ENCODE measurements at places on chromosomes 4 and X.

- DNase-seq, result peak; percentile 51
These were observed 22.6 kb upstream of the RBBP7 start for GRCh38 chrX:16892504-16893362.

DNA sequence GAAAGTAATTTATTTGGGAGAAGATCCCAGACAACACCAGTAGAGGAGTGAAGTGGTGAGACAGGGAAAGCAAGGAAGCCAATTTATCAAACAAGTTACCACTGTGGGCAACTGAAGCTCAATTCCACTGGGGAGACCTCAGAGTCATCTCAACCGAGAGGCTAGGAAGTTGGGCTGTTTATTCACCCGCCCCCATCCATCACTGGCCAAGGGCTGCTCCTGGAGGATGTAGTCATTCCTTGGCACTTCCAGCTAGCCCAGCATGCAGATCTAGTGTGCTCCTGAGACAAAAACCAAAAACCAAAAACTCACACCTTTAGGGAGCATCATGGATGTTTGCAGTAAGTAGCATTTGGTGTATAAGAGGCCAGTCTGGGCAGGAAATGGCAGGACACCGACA is 47.0 kb downstream of the RAI2 start:
- DNase-seq, result no peak

DNA sequence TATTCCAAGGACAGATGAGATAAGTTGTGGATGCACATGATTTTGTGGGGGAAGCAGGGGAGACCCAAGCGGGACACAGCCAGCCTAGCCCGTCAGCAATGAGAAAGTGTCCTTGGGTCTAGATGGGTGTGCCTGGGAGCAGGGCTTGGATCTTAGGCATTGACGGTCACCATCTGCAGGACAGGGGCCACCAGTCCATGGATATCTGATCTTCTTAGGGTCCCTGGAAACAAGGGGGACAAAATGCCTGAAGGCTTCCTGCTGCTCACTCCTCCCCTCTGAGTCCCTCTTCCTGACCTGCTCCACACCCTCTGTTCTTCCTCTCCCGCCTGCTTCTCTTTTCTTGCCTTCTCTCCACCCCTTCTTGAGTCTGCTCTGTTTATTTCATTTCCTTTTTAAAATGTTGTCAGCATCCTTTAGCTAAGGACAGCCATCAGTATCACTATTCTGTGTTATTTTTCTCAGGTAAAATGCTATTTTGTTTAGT is 298.4 kb downstream of the RAPGEF2 start:
- peak; percentile 20 for DNase-seq

DNA sequence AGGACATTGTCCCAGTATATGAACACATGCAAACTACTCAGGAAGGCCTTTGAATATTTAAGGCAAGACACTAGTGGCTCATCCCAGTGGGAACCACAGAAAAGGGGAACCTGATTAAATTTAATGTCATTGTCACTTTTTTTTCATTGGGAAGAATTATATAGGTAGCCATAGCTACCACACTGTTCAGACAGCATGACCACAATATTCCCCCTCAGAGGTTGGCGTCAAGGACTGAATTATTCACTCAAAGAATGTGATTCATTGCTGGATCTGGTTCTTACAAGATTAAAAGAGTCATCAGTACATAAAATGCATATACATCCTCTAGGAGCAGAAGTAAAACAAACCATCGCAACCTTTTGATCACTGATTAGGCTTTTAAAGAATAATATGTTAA is 92.0 kb upstream of the SMARCAD1 start:
- no peak for DNase-seq

DNA sequence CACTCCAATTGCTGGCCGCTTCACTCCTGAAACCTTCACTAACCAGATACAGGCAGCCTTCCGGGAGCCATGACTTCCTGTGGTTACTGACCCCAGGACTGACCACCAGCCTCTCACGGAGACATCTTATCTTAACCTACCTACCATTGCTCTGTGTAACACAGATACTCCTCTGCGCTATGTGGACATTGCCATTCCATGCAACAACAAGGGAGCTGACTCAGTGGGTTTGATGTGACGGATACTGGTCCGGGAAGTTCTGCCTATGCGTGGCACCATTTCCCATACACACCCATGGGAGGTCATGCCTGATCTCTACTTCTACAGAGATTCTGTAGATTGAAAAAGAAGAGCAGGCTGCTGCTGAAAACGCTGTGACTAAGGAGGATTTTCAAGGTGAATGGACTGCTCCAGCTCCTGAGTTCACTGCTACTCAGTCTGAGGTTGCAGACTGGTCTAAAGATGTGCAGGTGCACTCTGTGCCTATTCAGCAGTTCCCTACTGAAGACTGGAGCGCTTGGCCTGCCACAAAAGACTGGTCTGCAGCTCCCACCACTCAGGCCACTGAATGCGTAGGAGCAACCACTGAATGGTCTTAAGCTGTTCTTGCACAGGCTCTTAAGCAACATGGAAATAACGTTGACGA is 35.8 kb upstream of the PRDM8 start:
- DNase-seq, result no peak

Data from forelimb muscle (tissue), 1 donor.